ENCODE measurements at places on chromosomes 16 and 17. TPM values are rescaled to one million over a fixed set of nuclear protein-coding genes. Genes with fewer than 3 reads are reported as not detected.

- no peak for DNase-seq
Observed at GRCh38 chr17:73042809-73043685, 49.4 kb downstream of the SLC39A11 start.

FBXL16 gene
- 0.79 TPM for polyA plus RNA-seq

- no peak for DNase-seq
Observed at GRCh38 chr16:2451851-2452320, 8.0 kb upstream of the TEDC2 start.

DNA sequence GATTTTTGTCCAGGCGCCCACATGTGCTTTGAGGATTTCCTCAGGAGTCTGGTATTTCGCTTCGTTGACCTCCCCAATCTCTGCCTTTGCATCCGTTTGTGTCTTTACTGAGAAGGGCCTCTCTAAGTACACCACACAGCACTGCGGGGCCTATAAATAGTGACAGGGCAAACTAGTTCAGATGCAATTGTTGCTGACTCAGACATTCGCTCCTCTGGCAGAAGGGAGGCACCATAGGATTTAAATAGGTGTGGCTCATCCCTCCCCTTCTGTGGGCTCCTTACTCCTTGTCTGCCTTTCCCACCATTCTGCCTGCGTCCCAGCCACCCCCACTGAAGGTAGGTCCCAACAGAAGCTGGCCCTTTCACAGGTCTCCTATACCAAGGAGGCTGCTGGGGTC, 192.3 kb downstream of the SHISA9 start:
- no peak for DNase-seq

- no peak for DNase-seq
Observed at GRCh38 chr16:89616623-89617022, 3.2 kb downstream of the DPEP1 start.

PDK2 gene
- 123 TPM for polyA plus RNA-seq

DNA sequence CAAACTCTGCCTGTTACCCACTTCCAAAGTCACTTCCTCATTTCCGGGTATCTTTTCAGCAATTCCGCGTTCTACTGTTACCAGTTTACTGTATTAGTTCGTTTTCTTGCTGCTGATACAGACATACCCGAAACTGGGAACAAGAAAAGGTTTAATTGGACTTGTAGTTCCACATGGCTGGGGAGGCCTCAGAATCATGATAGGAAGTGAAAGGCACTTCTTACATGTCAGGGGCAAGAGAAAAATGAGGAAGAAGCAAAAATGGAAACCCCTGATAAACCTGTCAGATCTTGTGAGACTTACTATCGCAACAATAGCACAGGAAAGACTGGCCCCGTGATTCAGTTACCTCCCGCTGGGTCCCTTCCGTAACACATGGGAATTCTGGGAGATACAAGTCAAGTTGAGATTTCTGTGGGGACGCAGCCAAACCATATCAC, 30.9 kb downstream of the PAFAH1B1 start:
- DNase-seq = no peak

- DNase-seq = no peak
Observed at GRCh38 chr17:75876190-75876937, 2.0 kb downstream of the TRIM47 start.

DNA sequence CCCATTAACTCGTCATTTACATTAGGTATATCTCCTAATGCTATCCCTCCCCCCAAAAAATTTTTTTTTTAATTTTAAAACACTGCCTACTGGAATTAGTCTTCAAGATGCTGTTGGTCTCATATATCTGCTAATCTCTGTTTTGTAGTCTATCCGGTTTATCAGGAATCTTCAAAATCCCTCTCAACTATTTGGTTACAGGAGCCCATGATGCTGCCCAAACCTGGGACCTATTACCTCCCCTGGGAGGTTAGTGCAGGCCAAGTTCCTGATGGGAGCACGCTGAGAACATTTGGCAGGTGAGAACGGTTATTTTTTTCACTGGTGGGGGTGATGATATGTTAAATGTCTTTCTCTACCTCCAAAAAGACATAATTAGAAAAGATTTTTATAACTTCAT, 6.9 kb downstream of the TEN1 start:
- no peak for DNase-seq

DNA sequence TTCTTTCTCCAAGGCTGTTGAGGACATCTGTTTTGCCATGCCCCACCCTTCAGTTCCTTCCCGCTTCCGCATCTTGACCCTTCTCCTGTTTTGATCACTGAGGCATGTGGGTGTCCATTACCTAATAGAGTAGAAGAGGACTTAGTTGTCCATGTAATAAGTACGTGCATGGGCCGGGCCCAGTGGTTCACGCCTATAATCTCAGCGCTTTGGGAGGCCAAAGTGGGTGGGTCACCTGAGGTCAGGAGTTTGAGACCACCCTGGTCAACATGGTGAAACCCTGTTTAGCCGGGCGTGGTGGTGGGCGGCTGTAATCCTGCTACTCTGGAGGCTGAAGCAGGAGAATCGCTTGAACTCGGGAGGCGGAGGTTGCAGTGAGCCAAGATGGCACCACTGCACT, 637.8 kb upstream of the EEF2KMT start:
- DNase-seq = no peak

SERPINF2 gene
- 81.8 TPM for polyA plus RNA-seq

CETP gene
- polyA plus RNA-seq = 12.1 TPM

GRCh38 chr17:77488531-77489238, 347.9 kb downstream of the SEC14L1 start:
- DNase-seq = no peak

GRCh38 chr17:60914078-60914477, 236.4 kb downstream of the BCAS3 start:
- no peak for DNase-seq

GRCh38 chr17:74959826-74960515, 12.6 kb downstream of the HID1 start:
- no peak for DNase-seq

GRCh38 chr17:56824503-56824902, 9.2 kb downstream of the C17orf67 start:
- no peak for DNase-seq

KRT24 gene
- not detected for polyA plus RNA-seq

- no peak for DNase-seq
Observed at GRCh38 chr16:67571981-67572431, 9.7 kb downstream of the CTCF start.

DNA sequence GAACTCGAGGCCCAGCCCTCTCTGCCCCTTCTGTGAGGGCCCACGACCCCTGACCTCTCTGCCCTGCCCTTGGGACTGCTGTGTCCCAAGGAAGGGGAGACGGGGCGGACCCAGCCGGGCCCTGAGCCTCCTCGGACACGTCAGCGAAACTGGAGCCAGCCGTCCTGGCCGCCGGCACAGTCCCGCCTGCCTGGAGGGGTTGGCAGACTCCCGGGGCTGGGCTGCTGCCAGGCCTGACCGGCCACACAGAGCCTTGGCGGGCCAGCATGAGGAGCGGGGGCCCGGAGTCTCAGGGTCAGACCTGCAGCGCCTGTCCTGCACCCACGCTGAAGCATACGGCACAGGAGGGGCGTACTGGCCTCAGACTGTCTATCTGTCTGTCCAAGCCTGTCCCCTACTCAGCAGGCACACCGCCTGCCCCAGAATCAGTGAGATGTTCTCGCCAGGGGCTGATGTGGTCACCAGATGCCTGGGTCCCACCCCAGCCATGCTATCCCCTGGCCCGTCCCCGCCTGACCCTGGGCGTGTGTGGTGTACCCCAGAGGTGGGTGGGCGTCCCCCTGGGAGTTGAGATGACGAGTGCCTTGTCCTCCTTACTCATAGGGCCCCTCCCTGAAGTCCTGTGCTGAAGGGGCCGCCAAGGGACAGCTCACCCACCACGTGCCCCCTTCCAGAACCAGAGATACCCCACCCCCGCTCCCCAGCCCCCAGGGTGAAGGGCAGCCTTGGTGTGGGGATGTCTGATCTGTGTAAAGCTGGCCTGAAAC, 4.7 kb downstream of the VASN start:
- no peak for DNase-seq

CNGB1 gene
- polyA plus RNA-seq = 0.11 TPM

- DNase-seq = no peak
Observed at GRCh38 chr17:8019665-8020650, 17.5 kb downstream of the GUCY2D start.

DNA sequence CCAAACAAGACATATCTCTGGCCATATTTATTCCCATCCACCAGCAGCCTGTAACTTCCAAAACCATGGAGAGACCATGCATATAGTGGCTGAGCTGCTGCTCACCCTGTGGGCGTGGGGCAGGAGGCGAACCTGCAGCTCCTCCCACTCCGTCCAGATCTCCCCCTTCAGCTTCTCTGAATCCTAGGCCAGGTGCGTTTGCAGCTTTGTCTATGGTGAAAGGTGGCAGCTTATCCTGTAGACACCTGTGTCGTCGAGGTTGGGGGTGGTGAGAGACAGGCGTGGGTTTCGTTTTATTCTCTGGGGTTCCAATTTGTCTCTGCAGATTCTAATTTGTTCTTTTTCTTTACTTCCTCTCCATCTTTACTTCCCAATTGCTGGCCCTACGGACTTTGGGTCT, 9.7 kb upstream of the ANKS4B start:
- DNase-seq = no peak

GRCh38 chr17:46810837-46811236, 7.7 kb downstream of the WNT3 start:
- no peak for DNase-seq

DNA sequence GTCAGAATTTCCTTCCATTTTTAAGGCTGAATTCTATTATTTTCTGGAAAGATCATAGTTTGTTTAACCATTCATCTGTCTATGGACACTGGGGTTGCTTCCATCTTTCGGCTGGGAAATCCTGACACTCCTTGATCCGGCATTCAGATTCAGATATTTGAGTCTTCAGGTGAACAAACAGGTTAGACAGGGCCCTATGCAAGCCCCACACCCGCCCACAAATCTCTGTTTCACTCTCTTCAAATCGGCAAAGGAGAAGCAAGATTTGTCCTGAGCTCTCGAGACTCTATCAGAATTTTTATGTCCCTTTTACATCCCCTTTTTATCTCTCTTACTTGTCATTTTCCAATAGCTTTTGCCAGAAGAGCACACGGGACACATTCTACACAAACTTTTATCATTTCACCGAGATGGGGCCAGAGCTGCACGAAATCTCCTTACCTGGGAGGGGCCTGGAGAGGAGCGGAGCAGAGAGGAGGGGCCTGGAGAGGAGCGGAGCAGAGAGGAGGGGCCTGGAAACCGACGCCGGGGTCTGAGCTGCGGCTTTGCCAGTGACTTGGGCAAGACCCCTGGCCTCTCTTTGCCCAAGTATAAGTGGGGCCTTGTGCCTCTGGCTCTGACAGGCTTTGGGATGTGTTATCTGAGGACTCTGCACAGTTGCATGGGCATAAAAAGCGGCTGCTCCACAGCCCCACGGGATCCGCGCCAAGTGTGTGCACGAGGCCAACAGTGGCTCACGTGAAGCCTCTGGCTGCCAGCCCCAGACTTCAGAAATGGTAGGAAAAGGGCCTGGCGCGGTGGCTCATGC, 54.3 kb upstream of the RBFOX3 start:
- DNase-seq = no peak

DNA sequence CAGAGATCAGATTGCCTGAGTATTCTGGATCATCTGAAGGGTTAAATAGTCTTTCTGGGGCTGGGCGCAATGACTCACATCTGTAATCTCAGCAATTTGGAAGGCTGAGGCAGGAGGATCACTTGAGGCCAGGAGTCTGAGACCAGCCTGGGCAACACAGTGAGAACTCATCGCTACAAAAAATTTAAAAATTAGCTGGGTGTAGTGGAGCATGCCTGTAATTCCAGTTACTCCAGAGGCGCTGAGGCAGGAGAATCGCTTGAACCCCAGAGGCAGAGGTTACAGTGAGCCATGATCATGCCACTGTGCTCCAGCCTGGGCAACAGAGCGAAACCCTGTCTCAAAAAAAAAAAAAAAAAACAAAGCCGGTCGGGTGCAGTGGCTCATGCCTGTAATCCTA, 15.7 kb downstream of the MVP start:
- no peak for DNase-seq

KRTAP1-1 gene
- not detected for polyA plus RNA-seq

- DNase-seq = no peak
Observed at GRCh38 chr17:38568845-38569510, 36.8 kb downstream of the SRCIN1 start.

DNA sequence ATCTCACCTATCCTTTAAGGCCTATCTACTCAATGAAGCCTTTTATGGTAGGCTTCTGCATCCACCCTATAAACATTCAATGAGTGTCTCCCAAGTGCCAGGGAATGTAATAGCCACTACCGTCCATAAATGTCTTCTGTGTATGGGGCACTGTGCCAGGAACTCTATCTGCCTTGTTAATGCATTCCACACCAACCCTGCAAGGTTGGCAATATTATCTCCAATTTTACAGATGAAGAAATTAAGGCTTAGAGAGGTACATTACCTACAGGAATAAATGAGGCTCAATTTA, 20.0 kb downstream of the MAP3K14 start:
- DNase-seq = no peak

GRCh38 chr16:65621640-65622039, 499.8 kb upstream of the CDH11 start:
- no peak for DNase-seq

ATP2A3 gene
- polyA plus RNA-seq = 6.2 TPM

TRIM65 gene
- 12.0 TPM for polyA plus RNA-seq

DNA sequence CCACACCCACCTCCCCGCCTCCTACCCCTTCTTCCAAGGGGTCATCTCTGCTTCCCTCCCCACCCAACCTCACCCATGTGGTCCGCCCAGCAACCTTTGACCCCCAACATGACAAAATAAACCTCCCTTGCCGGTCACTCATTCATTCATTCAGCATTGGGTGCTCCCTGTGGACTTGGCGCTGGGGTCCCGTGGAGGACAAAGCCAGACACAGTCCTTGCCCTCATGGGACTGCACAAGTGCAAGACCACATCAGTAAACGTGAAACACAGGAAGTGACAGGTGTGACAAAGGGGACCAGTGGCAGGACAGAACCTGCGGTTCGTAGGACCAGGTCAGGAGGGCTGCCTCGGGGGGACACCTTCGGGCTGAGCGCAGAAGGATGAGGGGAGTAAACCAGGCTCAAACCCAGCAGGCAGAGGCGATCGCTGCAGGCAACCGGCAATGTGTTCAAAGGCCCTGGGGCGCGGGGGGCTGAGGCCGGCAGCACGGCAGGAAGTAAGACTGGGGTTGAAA, 185.4 kb downstream of the SEC14L1 start:
- no peak for DNase-seq

DNA sequence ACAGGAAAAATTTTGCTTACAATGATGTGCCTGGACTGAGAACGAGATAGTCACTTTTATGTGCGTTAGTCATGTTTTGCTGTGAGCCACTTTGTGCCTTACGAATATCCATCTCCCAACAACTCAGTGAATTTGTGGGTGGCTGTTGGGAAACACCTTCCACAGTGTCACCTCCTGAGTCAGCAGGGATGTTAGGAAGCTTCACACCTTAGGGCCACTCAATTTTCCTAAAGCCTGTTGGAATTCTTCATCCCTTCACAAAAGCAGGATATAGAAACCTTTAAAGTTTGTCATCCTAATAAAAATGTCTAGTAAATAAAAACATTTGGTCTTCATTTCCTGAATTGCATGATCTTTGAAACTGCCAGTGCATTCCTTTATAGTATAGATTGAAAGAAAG, 4.3 kb upstream of the KRTAP3-1 start:
- no peak for DNase-seq

MEOX1 gene
- polyA plus RNA-seq = 14.5 TPM

RAB37 gene
- polyA plus RNA-seq = 5.3 TPM

KRTAP4-9 gene
- not detected for polyA plus RNA-seq
